ENCODE measurements at places on chromosomes 7 and 10.

- no peak for DNase-seq
Observed at GRCh38 chr7:15543256-15543655, 18.6 kb downstream of the AGMO start.

GRCh38 chr10:32156031-32156495 lies 99.8 kb upstream of the KIF5B start:
- DNase-seq = no peak

GRCh38 chr10:89613582-89613981 lies 31.5 kb downstream of the PANK1 start:
- DNase-seq = no peak

GRCh38 chr10:112653851-112654250 lies 206.8 kb downstream of the VTI1A start:
- DNase-seq = no peak

GRCh38 chr10:103542764-103543616 lies 49.5 kb downstream of the NEURL1 start:
- no peak for DNase-seq

- no peak for DNase-seq
Observed at GRCh38 chr10:60942788-60943315, 1.1 kb downstream of the RHOBTB1 start.

- DNase-seq = no peak
Observed at GRCh38 chr10:2759233-2759632, 308.1 kb upstream of the PFKP start.

DNA sequence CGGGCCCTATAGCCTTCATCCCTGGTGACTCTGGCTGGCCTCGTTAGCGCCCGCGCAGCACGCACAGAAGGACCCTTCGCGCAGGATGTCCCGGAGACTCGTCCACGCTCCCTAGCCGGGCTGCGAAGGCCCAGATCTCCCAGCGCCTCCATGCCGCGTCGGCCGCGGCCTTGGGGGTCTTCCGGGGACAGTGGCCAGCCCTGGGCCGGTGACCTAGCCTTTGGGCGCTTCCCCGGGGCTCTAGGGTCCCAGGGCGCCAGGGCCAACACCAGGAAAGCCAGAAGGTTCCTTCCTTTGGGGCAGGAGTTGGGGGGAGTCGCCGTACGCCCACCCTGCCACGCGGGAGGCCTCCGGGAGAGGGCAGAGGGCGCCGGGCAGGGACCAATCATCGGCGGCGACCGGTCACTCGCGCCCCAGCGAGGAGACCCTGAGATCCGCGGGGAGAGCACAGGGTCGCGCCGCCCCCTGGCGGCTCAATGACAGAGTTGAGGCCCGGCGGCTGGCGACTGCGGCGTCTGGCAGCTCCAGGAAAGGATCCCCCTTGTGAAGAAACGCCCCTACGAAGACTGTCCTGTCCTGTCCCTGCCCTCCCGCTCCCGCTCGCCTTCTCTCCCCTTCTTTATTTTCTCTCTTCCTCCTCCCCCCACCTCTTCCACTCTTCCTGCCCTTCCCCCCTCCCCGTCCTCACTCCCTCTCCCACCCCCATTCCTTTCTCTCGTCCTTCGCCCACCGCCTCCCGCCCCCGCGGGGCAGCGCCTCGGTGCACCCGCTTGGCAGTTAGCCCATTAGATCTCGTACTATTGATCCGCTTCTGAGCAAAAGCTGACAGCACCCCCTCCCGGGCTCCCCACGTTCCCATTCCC lies 62.3 kb upstream of the LBX1 start:
- DNase-seq = peak; percentile 68

DNA sequence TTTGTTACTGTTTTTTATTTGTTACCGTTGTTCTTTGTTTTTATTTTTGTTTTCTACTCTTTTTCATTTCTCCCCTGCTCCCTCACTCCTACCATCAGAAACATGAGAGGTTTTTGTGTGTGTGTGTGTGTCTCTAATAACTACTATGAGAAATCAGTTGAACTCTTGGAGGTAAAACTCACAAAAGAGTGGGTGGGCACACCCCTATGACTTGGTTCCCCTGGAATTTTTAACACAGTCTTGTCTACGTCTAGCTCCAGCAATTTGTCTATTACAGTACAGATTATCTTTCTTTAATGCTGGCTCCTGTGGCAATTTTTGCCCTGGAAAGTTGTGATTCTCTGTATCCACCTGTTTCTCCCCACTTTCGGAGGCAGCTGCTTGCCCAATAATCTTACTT lies 56.2 kb downstream of the AOAH start:
- DNase-seq = no peak

- peak; percentile 55 for DNase-seq
Observed at GRCh38 chr10:68897336-68897741, 3.8 kb upstream of the DDX50 start.

DNA sequence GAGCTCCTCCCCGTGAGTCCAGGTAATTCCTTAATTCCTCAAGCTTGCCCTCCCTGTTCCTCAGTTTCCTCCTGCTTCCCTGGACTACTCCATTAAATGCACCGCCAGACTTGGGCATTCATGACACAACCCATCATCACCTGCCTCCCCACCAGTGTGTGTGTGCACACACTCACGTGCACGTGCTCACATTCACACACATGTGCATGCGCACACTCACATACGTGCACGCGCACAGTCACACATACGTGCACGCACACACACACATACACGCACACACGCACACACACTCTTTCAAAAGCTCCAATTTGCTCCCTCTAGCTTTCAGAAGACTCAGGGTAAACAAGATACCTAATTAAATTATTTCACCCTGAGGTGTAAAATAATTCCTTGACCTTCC lies 216.7 kb downstream of the FAM107B start:
- DNase-seq = no peak

GRCh38 chr10:137031-137430 lies 1.8 kb downstream of the ZMYND11 start:
- DNase-seq = no peak

DNA sequence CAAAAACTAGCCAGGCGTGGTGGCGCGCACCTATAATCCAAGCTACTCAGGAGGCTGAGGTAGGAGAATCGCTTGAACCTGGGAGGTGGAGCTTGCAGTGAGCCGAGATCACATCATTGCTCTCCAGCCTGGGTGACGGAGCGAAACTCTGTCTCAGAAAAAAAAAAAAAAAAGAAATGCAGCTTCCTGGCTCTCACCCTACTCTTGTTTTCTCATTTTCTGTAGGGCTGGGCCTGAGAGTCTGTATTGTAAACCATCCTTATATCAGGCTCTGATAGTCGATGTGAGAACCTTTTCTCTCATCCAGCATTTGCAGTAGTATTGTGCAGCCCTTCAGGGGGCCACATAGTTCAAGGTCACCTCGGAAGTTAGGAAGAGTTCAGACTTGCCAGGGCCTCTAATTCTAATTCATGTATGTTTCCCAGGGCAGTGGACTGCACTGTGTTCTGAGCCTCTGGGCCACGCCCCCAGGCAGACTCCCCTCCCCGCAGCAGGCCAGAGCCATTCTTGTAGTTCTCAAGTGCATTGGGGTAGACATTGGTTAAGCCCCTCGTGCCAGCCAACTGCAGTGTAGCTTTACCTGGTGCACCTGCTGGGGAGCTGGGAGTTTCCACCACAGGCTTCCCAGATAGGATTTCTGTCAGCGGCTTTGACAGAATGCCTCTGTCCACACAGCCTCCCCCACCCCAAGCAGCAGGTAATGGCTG lies 38.3 kb upstream of the PDCD4 start:
- no peak for DNase-seq

DNA sequence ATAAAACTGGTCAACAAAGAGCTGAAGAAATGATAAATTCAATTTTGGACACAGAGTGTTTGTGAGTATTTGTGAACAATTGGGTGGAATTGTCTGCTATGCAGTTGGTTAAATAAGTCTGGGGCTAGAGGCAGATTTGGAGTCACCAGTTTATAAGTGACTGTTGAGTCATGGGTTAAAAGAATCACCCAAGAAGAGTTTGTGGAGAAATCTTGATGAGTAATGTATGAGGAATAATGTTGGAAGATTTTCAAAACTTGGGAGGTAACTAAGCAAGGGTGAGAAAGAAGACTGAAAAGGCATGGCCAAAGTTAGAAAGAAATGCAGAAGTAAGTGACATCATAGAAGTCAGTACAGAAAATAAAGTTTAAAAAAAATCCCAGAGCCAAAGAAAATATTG lies 750.7 kb downstream of the MAGI2 start:
- no peak for DNase-seq

GRCh38 chr7:139526578-139527544 lies 3.4 kb downstream of the CLEC2L start:
- DNase-seq = no peak

Measured in NCI-H446 (cell line).